Fibroblast of skin of left biceps (primary cell): ENCODE measurements at places on chromosomes 4 and X.

GRCh38 chr4:7295911-7296660, 103.7 kb downstream of the SORCS2 start:
- no peak for DNase-seq

DNA sequence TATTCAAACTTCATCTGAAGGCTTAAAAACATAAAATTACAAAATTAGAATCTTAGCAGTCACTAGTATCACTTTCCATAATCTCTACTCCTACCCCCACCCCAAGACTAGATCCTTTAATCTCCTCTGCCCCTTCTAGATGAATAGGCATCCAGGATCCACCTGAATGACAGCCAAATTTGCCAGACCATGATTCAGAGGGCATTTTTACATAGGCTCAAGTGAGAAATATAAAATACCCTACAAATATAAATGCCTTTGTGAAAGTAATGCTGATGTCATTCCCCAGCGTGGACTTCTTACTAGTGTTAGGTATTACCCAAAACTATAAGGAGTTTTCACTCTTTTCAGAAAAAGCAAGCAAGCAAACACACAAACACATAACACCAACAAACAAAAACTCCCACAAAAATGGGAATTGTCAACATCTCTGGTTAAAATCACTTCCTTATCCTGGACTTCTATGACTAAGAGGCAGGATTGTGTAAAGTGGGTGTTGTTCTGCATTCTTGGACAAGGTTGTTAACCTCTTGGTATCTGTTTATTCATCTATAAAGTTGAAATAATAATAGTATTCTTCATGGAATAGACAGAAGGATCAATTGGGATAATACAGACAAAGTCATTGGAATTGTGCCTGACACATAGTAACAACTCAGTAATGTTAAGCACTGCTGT, 51.3 kb upstream of the TMPRSS11F start:
- DNase-seq = no peak

GRCh38 chr4:84481860-84482245, 17.2 kb downstream of the NKX6-1 start:
- DNase-seq = no peak

DNA sequence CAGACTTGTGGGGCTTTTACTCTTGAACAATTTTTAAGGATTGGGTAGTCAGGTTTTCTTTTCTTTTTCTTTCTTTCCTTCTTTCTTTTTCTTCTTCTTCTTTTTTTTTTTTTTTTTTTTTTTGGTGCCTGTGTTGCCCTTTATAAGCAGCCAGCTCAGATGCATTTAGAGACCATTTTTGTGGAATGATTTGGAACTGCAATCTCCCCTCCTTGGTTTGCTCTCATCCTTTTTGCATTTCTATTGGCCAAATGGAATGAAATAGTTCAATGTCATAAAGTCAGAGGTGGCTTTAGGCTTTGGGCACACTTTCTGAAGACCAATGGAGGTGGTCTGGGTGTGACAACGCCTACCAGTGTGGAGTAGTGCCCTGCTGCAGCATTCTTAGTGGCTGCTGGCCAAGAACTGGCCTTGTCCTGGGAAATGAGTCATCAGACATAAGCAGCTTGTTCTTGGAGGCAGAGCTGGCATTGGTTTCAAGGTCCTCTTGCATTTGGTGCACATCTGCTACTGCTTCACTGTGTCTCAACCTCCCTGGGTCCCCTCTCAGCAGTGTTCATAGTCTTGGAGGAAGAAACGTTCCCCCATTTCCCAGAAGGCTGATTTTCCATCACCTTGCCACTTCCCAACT, 84.5 kb downstream of the CT47B1 start:
- no peak for DNase-seq

- no peak for DNase-seq
Observed at GRCh38 chr4:110224142-110224541, 25.7 kb upstream of the ELOVL6 start.

DNA sequence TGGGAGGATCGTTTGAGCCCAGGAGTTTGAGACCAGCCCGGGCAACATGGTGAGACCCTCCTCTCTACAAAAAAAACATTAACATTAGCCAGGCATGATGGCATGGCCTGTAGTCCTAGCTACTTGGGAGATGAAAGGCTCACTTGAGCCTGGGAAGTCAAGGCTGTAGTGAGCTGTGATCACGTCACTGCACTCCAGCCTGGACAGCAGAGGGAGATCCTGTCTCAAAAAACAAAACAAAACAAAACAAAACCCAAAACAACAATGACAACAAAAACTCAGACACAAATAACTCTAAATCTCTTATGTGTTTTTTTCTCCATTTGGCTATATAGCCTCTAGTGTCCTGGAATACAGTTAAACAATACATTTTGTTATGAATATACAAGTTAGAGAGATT, 127.3 kb upstream of the STK26 start:
- DNase-seq = no peak

- DNase-seq = no peak
Observed at GRCh38 chrX:79477691-79478090, 110.6 kb upstream of the ITM2A start.

- DNase-seq = no peak
Observed at GRCh38 chr4:17313194-17313593, 198.7 kb downstream of the QDPR start.

DNA sequence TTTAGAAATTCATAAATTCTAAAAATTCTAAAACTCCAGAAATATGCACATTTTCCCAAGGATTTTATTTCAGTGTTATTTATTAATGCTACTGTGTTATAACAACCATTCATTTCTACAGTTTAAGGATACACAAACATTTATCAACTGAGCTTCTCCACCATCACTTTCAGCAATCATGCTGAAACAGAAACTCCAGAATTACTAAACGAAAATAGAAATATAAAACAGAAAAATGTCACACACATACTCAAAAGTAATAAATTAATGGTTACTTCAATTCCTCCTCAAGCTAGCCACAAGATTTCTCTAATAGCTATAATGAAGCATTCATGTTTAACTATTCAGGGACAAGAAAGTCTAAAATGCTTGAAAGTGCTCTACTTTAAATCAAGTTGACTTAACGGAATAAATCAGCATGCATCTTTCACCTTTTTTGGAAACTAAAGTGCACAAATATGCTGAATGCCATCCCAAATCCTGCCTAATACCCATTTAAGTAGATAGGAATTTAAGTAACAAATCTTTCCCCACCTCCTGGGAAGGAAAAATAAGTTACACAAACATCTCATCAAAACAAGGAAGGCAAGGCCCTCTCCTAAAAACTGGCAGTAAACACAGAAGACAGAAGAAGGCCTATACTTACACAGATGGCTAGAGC, 563 bp downstream of the FAM13A start:
- no peak for DNase-seq

GRCh38 chr4:108828620-108829019, 65.8 kb upstream of the ETNPPL start:
- DNase-seq = no peak
